Activated naive CD4-positive, alpha-beta T cell (primary cell): ENCODE measurements at places on chromosomes 7 and 10.

- DNase-seq, result no peak
Measured at GRCh38 chr10:44925811-44926750, 14.9 kb downstream of the TMEM72 start.

DNA sequence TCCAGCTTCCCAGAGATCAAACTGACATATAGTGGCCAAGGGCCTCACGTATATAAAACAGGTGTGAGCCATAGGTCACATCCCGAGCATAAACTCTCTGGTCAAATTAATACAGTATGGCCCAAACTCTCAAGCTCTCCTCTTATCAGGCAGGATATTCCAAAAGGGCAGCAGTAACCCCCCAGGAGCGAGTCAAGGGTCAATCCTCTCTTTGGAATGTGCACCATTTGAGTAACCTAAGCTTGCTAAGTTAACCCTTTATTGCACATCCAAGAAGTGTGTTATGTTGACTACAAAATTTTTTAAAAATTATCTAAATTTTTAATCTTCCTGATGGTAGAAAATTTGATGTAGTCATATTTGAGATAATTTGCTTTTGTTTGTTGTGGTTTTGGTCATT is 4.5 kb upstream of the TRIM24 start:
- no peak for DNase-seq

DNA sequence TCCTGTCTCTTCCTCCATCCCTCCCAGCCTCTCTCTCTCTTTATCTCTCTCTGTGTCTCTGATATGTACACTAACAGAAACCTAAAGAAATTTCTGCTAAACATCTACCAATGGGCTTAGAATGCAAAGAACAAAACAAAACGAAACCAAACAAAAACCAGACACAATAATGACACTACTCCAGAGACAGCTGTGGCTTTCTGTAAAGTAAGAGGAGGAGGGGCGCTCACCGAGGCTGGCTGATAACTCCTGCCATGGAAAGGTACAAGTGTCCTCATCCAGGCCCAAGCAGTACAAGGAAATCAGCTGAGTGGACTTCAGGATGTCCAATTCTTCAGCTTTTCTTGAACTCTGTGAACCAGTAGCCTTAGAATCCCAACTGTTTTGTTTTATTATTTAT is 70.4 kb upstream of the FZD8 start:
- no peak for DNase-seq

GRCh38 chr7:2651336-2651735 is 19.6 kb downstream of the TTYH3 start:
- DNase-seq, result no peak

- DNase-seq, result no peak
Measured at GRCh38 chr7:33876596-33877274, 28.6 kb upstream of the BMPER start.

GRCh38 chr10:7651853-7652470 is 14.8 kb downstream of the ITIH5 start:
- no peak for DNase-seq

DNA sequence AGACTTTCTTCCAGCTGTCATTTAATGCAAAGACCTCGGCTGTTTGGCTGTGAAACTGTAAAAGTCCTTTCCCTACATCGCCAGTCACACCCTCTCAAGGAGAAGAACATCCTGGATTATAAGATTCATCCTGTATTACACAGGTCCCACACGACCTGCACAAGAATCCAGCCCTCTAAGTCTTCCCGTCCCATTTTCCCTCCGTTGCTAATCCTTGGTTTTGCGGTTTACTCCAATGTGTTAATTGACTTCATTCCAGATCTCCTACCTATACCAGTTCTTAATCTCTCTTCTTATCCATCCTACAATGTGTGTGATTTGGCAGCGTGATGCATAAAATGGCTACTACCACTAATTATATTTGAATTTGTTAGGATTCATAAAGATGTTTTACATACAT is 110.4 kb downstream of the COL28A1 start:
- no peak for DNase-seq

GRCh38 chr7:1109581-1110310 is 21.8 kb downstream of the GPER1 start:
- no peak for DNase-seq

- no peak for DNase-seq
Measured at GRCh38 chr7:100013328-100013676, 2.1 kb upstream of the ZKSCAN1 start.
